Naive thymus-derived CD8-positive, alpha-beta T cell (primary cell): ENCODE measurements at places on chromosomes 7 and 10.

DNA sequence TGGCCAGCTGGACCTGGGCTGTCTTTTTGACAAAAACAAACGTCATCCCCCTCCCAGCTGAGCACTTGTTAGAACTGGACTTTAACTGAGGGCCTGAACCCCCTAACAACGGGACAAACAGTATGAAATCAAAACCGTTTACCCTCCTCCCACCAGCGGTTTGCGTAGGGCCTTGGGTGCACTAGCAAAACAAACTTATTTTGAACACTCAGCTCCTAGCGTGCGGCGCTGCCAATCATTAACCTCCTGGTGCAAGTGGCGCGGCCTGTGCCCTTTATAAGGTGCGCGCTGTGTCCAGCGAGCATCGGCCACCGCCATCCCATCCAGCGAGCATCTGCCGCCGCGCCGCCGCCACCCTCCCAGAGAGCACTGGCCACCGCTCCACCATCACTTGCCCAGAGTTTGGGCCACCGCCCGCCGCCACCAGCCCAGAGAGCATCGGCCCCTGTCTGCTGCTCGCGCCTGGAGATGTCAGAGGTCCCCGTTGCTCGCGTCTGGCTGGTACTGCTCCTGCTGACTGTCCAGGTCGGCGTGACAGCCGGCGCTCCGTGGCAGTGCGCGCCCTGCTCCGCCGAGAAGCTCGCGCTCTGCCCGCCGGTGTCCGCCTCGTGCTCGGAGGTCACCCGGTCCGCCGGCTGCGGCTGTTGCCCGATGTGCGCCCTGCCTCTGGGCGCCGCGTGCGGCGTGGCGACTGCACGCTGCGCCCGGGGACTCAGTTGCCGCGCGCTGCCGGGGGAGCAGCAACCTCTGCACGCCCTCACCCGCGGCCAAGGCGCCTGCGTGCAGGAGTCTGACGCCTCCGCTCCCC lies at the start of gene IGFBP1:
Gene IGFBP1 (plus strand): TSS at position 304 of the 808 bp plus-strand sequence. CDS start 165 bp downstream, at position 469.
- no peak for DNase-seq

DNA sequence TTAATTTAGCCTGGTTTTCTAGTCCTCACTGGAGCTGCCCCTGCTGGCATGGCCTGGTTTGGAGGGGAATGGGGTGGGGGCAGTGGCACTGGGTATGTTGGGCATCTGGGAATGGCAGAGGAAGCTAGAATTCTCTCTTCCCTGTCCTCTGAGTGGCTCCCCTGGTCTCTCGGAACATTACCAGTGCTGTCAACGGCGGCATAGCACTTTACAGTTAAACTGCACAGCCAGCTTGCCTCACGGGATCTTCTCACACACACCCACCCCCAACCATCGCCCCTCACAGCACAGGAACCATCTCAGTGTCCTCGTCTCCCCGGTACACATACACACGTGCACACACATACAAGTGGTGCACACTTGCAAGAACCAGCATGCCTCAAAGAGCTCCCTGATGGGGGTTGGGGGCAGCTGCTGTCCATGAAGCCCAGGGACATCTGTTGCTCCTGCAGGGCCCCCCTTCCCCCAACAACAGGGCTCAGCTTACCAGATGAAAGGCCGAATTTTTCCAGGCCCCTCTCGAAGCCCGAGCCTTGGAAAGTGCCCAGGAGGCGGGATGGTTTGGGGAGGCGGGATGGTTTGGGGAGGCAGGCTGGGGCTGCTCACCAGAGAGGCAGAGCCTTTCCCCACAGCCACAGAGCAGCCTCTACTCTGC lies 41.0 kb downstream of the TSPAN15 start:
- no peak for DNase-seq

GRCh38 chr10:50325449-50326171 lies 74.3 kb upstream of the ASAH2 start:
- DNase-seq: no peak

DNA sequence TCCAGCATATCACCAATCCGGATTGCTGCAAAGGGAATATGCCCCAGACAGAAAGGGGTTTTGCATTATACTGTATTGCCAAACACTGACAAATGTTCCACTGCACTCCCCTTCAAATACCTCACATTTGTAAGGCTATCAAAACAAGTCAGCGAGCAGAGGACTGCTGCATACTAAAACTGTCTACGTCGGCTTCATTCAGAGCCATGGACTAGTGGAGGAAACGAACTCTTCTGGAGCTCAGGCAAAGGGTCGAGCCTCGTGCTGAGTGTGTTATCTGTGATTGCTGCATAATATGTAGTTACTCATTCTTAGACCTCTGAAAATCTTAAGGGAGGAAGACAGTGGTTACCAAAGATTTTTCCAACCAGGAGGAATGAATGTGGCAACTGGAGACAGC lies 200.2 kb downstream of the DYNC1I1 start:
- no peak for DNase-seq

DNA sequence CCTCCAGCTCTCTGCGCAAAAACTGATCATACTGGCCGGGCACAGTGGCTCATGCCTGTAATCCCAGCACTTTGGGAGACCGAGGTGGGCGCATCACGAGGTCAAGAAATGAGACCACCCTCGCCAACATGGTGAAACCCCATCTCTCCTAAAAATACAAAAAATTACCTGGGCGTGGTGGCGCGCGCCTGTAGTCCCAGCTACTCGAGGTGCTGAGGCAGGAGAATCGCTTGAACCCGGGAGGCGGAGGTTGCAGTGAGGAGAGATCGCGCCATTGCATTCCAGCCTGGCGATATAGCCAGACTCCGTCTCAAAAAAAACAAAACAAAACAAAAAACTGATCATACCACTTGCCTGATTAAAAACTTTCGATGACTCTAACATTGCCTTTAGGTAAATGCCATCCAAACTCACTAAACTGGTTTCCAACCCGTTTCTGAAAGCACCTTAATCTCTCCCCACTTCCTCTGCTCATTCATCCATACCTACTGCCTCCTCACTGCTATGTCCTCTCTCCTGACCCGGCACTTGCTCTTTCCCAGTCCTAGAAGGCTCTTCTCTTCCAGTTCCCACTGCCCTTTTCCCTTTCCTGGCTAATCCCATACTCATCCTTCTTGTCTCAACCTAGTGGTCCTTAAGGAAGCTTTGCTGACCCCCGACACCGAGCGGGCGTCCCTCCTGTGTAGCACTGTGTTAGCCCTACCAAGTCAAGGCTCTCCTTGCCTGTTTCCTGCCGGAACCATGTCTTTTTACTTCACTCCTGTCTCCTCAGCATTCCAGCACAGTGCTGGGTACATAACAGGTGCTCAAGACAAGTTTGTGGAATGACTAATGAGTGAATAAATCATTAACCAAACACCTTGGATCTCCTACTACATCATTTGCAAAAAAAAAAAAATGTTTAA lies 686 bp upstream of the MIOS start:
- no peak for DNase-seq

DNA sequence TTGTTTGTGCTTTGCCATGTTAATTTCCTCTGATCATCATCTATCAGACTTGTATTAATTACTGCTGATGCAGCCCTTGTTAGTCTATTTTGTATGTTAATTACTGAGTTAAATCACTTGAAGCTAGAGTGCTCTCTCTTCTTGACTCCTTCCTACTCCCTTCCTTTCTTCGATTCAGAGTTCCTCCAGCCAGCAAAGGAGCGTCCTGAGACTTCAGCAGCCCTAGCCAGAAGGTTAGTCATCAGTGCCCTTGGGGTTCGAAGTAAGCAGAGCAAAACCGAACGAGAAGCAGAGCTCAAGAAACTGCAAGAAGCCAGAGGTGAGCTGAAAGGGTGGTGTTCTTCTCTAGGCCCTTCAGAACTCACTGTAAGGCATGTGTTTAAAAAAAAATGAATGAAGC lies 32.1 kb downstream of the LOXL4 start:
- DNase-seq: no peak

DNA sequence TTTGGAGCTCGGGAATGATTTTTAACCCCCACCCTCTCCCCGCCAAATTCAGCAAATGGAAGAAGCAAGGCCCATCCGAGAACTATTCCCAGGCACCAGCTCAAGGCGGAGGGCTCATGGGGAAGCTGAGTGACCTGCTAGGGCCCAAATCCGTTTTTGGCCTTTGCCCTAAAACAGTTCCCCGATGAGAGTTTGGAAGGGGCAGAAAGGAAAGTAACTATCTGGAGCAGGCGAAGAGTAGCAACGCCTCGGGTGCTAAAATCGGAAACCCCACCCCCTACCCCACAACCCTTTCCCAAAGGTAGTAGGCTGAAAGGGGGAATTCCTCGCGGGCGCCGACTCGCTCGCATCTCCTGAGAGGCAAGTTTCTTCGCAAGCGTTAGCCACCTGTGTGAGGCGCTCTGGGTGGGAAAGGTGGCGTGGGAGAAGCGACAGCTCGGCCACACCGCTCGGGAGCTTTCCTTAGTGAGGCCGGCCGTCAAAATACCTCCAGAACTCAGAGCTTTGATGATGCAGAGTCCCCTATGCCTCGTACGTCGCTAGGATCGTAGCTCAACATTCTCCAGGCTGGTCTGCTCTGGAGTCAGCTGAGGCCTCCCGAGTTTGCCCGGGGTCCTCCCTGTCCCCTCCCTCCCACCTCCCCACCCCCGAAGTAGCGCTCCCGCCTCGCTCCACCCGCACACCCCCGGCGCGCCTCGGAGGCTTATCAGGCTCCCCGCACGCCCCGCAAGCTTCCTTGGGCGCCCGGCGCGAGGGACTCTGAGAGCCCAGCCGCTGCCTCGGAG lies 642 bp upstream of the PRKG1 start:
- no peak for DNase-seq

DNA sequence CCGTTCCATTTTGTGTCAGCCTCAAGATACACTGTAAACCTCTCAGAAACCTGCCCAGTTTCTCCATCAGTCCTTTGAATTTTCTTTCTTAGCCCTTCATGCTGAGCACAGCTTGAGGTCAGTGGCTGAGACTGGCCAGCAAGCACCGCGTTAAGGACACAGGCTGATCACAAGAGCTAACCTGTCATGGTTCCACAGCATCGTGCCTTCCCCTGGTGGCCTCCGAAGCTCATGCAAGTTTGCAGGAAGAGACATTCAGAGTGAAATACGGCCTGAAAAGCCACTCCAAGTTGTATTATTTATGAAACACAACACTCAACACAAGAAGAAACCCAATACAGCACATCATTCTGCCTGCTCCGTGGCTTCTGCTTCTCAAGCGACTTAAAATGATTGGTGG lies 57.0 kb upstream of the PFKP start:
- DNase-seq: no peak

GRCh38 chr7:17234398-17235031 lies 63.9 kb upstream of the AHR start:
- DNase-seq: no peak

GRCh38 chr10:67618116-67618515 lies 77.9 kb downstream of the CTNNA3 start:
- no peak for DNase-seq

- no peak for DNase-seq
Measured at GRCh38 chr7:55526770-55527169, 45.5 kb downstream of the VOPP1 start.

DNA sequence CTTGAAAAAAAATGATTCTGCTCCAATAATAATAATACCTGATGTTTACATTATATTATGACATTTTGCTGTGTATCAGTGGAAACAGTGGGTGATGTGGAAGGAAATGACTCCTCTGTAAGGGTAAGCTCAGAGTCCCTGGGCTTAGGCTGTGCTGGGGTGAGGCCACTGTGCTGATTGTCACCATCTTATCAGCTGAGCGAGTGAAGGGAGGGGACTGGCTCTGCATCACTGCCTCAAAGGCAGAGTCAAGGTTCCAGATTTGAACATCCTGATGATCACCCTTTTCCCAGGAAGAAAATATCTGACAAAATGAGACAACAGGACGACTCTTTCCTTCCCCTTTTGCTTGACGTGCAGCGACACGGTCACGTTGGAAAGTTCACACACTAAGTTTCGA lies 24.0 kb upstream of the HABP2 start:
- no peak for DNase-seq

DNA sequence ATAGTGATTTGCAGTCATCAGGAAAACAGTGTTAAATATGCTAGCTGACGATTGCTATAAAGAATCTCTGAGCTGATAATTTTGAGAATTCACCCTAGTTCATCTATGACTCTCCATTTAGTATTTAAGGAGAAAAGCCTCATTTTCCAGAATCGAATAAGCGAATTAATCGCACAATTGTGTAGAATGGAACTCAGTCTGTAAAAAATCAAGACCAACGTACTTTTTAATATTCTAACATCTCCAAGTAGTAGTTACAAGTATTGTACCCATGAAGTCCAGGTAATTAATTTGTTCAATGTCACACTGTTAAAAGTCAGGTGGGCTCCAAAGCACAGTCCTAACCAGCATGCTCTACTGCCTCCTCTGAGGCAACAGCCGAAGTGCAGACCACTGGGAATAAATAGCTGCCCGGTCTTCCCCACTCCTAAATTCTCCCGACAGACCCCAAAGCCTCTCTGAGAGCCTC lies 380 bp upstream of the AGBL3 start:
- DNase-seq: no peak

GRCh38 chr7:90536449-90536848 lies 59.7 kb upstream of the CDK14 start:
- no peak for DNase-seq

DNA sequence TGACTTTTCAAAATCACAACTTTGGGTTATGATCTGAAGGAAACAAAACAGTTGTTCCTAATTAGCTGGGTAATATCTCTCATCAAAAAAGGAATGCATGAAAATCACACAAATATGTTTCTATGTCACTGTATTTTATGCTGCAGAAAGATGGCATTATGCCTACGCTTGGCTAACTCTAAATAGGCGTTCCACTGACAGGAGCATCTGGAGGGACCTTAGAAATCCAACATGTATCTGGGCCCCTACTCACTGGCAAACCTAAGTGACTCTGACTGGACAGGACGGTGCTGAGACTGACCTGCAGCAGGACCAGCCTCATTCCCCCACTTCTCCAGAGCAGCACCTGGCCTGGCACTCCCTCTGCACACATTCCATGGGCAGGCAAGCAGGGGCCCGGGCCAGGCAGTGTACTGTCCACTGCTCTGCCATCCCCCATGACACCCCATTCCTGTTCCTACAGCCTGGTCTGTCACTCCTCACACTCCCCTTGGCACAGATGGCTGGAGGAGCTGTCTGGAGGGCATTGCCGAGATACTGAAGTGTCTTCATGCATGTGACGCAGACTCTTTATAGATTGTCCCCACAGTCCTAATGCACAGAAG lies 2.6 kb upstream of the MYL7 start:
- DNase-seq: no peak

- DNase-seq: no peak
Measured at GRCh38 chr7:83036721-83037380, 125.8 kb downstream of the PCLO start.

DNA sequence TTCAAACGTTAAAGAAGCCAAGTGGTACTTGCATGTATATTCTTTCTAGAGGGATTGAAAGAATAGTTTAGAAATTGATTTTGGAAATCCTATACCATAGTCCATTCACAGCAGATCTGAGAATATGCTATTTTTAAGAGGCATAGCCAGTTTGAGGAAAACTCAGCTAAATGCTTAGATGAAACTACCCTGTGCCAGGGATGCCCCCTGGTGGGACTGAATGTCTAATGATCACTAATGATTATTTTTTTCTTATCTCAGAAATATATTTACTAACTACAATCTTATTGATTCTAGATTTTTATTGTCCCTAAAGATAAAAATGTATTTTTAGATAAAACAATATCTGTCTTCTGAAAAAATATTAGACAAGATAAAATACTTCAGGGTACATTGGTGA lies 844.9 kb upstream of the PHF14 start:
- DNase-seq: no peak

- DNase-seq: no peak
Measured at GRCh38 chr10:9222917-9223316, 1168.4 kb downstream of the GATA3 start.
